Left ventricle myocardium inferior (tissue), 1 donor: ENCODE measurements at places on chromosomes 4 and X. TPM values are rescaled to one million over a fixed set of nuclear protein-coding genes. Genes with fewer than 3 reads are reported as not detected.

Gene RBBP7
- 115 TPM for total RNA-seq

Gene PDE6B
- 2.7 TPM for total RNA-seq

Gene GJB1
- not detected for total RNA-seq

Gene GYPE
- 0.16 TPM for total RNA-seq

Gene USP26
- total RNA-seq, result not detected

Gene CT47B1
- total RNA-seq, result not detected

Gene GPR119
- total RNA-seq, result not detected

Gene RNF175
- total RNA-seq, result 0.71 TPM
